WTC11 (cell line): ENCODE measurements at places on chromosomes 16 and 17. TPM values are rescaled to one million over a fixed set of nuclear protein-coding genes. Genes with fewer than 3 reads are reported as not detected.

CX3CL1 gene
- total RNA-seq: 0.66 to 1.2 TPM (median 1.1 TPM) in 3 replicates

GRCh38 chr17:38978180-38978579 lies 11.0 kb upstream of the FBXO47 start:
- no peaks in the 10 kb centered on the region for H3K36me3 ChIP-seq
- no peak for DNase-seq
- H3K27ac ChIP-seq: no peak overlapping the region
- no peaks in the 10 kb centered on the region for H3K27me3 ChIP-seq

GRCh38 chr17:79353548-79353947 lies 257.3 kb downstream of the RBFOX3 start:
- H3K27ac ChIP-seq: no peak overlapping the region
- no peak overlapping the region for H3K4me3 ChIP-seq
- no peaks in the 10 kb centered on the region; the same call in 1 of the 2 replicates for H3K27me3 ChIP-seq

DNA sequence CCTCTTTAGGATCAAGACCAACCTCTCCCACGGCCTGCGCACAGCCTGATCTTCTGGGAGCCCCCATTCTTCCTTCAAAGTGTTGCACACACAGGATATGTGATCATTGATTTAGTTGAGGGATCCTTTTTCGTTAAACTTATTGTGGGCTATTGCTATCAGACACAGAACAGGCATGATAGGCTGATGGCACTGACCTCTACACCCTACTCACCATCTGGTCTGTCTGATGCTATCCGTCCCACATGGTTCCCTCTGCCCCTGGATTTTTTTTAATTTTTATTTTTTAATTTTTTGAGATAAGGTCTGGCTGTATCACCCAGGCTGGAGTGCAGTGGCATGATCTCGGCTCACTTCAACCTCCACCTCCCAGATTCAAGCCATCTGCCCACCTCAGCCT lies 19.2 kb upstream of the LITAF start:
- H3K4me1 ChIP-seq: peaks cover 30% of the 10 kb centered on the region
- no peak overlapping the region for H3K27ac ChIP-seq
- no peak for DNase-seq
- H3K36me3 ChIP-seq: no peaks in the 10 kb centered on the region
- peaks cover 15% of the 10 kb centered on the region for H3K27me3 ChIP-seq
